Naive thymus-derived CD4-positive, alpha-beta T cell (primary cell): ENCODE measurements at places on chromosomes 2 and 18. TPM values are rescaled to one million over a fixed set of nuclear protein-coding genes. Genes with fewer than 3 reads are reported as not detected.

GRCh38 chr2:74497777-74498499, 1.5 kb downstream of the LBX2 start:
- no peak for DNase-seq

DNA sequence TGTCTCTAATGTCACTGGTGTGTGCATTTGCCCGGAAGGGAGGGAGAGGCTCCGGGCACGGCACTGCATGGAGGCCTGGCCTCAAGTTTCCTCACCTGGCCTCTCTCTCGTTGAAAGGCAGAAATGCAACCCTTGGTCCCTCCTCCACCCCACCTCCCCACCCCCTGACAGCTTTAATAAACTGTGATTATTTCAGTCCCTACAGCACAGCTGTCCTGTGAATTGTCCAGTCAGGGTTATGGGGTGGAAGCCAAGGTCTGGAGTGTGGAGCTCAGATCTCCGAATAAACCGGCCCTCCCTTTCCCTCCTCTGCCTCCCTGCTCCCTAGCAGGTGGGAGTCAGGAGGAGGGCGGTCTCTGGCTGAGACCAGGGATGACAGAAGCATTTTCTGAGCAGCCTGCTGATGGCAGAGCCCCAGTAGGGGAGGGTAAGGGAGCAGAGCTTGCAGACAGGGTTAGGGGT, 199.2 kb upstream of the SMAD2 start:
- no peak for DNase-seq

GRCh38 chr2:241851325-241852115, 7.2 kb downstream of the PDCD1 start:
- no peak for DNase-seq

DNA sequence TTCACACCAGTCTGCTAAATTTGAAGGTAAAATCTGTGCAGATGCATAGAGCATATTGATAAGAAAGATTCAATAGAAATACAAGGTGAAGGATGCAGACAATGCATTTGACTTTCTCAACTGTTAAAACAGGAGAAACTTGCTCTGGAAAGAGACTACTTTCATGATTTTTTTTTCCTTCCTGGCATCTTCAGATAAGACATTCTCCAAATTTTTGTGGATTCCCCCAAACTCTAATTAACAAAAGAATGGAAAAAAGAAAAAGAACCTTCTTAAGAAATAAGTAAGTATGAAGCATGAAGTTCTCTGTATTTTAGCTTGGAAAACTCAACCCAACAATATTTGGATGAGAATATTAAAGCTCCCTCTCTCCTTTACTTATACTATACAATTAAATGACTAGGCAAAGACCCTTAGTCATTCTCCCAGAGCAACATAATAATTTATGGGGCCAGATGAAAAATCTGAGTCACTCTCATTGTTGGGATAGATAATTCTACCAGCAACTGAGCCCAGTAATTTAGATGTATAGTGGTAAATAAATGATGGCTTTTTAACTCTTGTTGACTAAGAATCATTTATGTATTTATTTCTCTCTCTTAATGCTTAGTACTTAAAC, 298.7 kb upstream of the COL3A1 start:
- no peak for DNase-seq

DNA sequence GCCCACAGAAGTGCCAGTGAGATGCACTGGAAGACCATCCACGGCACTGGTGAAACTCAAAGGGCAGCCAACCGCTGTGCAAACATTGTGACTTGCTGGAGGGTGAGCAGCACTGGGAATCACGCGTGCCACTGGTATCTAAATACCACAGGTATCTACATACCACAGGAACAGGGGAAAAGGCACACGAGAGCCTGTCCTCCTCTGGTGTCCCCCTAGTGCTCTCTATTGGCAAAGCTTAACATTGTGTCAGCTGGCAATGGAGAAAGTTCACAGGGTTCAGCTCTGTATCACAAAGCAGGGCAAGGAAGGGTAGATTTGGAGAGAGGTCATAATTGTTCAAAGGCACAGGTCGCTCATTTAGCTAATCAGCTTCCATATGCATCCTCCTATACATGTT, 12.6 kb upstream of the SEC11C start:
- no peak for DNase-seq

DNA sequence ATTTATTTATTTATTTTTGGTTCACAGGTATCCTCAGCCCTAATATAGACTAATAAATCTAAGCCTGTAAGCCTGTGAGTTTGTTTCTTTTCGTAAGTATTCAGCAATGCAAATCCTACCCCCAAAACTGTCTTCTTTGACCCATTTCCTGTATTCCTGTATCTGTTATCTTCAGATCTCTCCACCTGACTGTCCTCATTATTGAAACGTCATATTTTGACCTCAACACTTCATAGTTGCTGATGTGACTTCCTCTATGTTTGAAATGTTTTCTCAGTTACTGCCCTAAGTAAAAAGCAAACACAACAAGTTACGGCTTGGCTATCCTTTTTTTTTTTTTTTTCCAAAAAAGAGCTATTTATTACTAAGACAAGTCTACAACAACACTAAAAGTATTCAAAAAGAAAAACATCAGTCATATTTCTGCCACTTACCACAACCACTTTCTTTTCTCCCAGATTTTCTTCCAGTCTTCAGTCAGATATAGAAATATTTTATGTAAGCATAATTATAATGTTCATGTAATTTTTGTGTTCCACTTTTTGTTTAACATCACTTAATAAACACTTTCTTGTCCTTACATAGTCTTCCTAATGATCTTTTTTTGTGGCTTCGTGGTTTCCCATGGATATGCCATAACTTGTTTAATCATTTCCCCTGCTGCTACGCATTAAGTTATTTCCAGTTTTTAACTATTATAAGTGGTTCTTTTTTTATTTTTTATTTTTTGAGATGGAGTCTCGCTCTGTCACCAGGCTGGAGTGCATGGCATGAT, 45.0 kb upstream of the EML4 start:
- DNase-seq: peak; percentile 74

DNA sequence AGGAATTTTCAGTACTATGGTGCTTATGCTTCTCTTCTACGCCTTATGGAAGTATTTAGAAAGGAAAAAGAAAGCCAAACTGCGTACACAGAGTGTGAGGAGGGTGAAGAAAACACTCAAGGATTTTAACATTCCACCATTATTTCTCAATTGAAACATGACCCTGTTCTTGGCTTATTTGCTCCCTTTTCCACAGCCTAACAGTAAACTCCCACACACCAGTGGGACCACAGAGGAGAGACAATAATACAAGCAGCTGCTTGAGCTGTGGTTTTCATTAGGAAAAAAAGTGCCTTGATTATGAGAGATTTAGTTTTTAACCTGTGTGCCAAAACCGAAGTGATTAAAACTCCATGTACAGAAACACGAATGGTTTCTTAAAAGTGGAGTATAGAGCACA, 134.3 kb downstream of the MEP1B start:
- no peak for DNase-seq

DNA sequence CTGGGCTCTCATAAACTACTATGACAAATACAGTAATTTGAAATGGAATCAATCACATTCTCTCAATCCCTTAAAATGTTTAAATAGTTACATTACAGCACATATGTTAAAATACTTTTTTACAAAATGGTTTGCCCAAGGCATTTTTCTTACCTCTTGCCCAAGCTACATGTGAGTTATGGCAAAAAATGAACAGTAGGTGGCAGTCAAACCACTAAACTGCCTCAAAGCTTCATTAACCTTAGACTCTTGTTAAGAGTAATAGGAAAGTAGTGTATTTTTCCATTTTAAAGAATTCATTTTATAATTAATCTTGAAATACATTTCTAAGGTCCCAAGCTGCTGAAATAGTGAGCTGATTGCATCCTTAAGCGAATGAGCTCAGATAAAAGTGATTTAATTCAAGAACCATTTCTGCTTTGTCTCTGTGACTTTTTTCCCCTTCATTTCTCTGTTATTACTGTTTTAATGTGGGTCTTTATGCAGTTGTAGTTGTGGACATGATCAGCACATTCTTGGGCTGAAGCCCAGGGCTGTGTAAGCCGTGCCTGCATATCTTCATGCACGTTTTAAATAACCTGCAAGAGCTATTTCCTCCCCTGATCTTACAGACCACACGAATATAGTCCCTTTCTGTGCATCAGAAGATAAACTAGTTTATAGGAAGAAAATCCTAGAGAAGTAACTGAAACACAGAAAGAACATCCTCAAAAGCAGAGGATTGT, 311.8 kb downstream of the LNPK start:
- DNase-seq: peak; percentile 27

DNA sequence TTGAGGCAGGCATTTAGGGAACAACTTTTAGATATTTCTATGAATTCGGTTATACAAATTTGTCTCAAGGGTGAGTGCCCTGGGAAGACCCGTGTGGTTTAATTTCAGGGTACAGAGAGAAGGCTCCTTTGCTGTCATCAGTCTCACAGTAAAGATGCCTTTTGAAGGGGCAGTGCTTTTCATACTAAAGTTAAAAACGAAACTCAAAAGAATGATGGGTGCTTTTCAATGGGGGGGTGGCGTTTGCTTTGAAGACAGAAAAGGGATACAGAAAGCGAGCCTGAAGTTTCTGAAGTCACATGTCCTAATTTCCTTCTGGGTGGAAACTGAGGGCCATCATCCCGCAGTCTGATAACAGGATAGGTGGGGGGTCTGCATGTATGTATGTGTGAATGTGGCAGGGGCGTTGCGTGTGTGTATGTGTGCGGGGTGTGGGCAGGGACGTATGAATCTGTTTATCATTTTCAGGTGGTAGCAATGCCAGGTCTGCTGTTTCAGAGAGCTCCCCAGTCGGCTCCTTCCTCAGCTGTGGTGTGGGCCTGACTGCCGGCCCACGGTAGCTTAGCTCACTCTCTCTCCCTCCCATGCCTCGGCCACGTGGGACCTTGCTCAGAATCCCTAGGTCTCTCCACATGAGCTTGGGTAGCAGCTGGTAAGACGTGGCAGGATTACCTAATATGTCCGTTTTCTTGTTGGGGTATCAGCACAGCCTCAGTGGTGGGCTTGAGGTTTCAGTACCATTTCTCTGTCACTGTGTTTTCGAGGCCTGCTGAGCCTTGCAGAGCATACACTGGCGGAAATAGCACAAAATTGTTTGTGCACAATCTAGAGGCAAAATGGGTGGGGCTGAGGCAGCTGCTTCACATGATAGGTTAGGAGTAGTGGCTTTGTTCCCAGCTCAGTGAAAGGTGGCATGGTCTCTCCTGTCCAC, 32.7 kb downstream of the ARHGAP25 start:
- peak; percentile 59 for DNase-seq

GRCh38 chr2:128520791-128521190, 202.1 kb upstream of the HS6ST1 start:
- DNase-seq: no peak

The GPR155 gene
- total RNA-seq: 25.0 and 26.0 TPM in 2 replicates

The SIX3 gene
- total RNA-seq: not detected

The NMUR1 gene
- 0.72 TPM for total RNA-seq

The AGPS gene
- total RNA-seq: 59.3 and 60.4 TPM in 2 replicates

The TBR1 gene
- not detected for total RNA-seq
